ENCODE measurements at places on chromosomes 1 and 21.

GRCh38 chr1:225447650-225448089, 19.8 kb upstream of the LBR start:
- no peak for DNase-seq

DNA sequence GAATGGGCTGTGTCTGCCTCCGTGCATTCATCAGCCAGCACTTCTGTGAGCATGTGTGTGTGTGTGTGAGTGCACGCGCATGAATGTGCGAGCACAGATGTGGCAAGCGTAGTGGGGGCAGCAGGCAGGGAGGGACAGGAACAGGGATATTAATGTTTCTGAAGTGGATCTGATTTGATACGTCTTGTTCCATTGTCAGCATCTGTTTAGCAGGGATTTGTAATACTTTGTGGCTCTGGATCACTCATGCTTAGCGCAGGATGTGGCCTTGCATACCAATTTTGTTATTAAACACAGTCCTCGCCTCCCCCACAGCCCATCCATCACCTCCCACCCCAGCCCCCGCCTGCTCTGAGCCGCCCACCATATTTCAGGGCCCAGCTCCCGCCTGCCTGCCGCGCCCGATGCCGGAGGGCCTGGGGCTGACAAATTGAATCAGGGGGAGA, 52.4 kb downstream of the TMEM53 start:
- DNase-seq, result no peak

DNA sequence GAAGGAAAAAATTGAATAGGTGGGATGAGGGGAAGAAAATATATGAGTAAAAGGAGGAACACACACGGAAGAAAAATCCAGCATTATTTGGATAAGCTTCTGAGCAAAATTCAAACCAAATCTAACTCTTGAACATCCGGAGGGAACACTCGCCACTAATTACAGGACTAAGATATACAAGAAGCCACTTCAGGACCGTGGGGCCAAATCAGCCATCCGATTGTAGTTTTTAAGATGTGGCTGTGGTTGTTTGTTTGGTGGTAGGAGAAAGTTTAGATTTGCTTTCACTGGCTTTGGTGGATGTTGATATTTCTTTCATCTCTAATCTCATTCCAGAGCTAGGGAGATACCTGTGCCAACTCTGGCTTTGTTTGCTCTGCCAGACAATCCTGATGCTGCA, 43.7 kb upstream of the ADAMTS1 start:
- no peak for DNase-seq

DNA sequence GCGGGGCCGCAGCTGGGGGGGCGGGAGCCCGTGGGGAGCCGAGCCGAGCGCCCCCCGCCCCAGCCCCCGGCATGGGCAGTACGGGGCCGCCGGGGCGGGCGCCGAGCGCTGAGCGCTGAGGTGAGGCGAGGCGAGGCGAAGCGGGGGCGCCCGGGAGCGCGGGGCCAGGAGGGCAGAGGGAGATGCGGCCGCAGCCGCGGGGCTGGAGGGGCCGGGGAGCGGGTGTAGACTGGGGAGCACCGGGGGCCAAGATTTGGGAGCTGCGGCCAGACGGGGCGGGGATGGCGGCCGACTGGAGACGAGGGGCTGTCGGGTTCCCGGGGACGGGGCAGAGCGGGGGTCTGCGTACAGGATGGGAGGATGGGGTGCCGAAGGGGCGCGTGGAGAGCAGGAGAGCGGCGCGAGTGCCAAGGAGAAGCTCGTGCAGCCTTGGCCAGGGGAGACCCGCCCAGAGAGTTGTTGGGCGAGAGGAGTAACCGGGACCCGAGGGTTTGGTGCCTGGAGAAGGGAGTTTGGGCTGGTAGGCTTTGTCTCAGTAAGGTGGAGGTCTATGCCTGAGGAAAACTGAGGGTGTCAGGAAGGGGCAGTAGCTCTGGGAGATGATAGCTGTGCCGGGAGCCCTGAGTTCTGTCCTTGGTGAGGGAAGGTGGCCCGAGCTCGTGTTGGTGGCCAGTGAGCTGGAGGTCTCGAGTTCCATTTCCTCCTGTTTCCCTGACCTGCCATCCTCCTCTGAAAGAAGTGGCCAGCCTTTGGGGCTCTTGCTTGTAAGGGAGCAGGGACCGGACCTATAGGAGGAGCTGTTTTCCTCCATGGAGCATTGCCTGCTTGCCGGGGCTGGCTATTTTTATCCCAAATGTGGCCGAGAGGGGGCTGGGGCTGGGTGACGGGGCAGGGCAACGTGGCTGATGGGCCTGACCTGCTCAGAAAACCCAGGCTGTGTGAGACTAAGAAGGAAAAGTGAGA, 539 bp downstream of the ATP8B2 start:
- peak; percentile 44 for DNase-seq

DNA sequence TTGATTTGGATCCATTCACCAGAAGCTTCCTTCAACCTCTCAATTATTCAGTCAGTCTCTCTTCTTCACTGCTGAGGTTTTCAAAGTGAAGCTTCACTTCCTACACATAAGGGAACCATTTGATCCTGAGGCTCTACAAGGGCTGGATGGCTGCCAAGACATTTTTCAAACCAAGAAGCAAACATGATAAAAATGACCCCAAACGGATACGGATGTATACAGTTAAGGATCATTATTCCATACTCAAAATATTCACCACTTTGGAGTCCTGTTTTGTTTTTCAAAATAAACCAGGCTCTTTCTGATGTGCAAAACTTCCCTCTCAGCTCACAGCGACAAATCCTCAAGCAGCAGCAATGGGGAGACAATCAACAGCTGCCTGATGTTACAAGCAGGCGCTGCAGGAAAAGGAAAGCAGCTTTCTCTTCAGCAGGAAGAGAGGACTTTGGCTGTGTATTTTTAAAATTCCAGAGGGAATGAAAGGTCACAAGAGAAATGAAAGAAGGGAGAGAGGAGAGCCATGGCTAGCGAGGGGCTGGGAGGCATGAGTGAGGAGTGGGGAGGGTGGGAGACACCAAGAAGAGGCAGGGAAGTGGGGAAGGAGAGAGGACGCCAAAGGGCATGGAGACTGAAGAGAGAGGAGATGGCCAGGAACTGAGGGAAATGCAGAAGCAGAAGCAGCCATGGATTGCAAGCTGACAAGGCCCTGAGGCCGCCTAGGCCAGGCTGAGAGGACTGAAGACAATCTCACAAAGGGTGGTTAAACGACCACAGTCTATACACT, 145.4 kb downstream of the SLC45A1 start:
- no peak for DNase-seq

DNA sequence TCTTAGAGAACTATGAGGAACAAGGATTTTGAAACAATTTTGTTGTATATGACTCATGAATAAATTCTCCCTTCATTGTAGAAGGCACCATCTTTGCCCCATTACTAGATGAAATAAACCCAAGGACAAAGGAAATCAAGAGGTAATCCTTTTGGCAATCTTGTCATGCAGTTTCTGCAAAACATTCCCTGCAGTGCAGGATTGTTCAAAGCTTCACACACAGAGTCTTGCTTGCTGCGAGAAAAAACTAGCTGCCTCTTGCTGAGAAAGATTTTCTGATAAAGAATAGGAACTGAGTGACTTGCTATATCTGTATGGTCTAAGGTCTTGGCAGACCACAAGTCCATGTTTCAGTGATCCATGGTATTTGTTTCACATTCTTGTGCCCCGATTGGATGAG, 657.4 kb upstream of the ADGRL4 start:
- DNase-seq, result no peak

DNA sequence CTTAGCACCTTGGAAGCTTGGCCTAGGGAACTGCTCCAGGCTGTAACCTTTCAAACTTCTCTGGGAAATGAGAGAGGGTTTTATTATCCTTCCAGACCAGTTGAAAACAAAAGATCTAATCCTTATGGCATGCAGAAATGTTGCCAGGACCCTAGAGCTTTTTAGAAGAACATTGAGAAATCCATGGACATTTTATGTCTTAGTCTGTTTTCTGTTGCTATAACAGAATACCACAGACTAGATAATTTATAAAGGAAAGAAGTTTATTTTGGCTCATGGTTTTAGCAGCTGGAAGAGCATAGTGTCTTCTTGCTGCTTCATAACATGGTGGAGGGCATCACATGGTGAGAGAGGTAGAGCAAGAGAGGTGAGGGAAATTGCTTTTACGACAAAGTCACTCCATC, 25.8 kb downstream of the OSBPL9 start:
- DNase-seq, result no peak

DNA sequence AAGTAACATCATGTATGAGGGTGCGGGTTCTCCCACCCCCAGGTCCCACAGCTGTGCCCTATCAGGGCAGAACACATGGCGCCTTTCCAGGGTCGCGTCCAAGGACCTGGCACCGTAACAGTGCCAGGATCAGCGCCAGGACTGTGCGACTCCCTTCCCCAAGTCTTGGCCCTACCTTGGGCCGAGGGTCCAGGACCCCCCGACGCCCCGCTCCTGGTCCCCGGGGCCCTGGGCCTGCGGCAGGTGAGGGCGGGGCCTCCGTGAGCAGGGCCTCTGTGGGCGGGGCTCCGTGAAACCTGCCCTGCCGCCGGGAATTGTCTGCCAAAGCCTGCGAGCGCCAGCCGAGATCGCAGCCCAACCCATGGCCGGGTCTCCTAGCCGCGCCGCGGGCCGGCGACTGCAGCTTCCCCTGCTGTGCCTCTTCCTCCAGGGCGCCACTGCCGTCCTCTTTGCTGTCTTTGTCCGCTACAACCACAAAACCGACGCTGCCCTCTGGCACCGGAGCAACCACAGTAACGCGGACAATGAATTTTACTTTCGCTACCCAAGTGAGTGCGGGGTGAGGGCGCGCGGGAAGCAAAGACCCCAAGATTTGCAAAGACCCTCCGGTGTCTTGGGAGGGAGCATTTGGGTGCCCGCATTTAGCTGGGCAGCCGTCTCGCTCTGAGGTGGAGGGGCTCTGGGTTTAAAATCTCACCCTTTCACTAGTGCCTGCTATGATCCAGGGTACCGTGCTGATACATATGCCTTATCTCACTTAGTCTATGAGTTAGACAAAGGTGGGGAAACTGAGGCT, at the start of gene RHBG:
RHBG (plus strand) TSS at position 323 of the 796 bp plus-strand sequence; CDS start at position 362, 39 bp downstream.
- no peak for DNase-seq

DNA sequence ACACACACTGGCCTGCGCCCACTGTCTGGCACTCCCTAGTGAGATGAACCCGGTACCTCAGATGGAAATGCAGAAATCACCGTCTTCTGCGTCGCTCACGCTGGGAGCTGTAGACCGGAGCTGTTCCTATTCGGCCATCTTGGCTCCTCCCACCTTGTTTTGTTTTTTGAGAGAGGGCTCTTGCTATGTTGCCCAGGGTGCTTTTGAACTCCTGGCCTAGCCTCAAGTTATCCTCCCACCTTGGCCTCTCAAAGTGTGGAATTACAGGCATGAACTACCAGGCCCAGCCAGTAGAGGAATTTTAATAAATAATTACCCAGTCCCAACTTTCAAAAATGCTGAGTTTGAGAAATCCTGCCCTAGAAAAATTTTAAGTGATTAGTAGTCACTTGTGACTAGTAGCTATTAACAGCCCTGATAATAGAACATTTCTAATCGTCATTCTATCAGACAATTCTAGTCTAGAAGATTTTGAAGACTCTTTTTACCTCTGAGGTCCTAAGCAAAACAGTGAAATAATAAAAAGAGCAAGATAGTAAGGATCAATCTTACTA, 30.9 kb upstream of the SLC35D1 start:
- DNase-seq, result no peak

- no peak for DNase-seq
These were observed 356.5 kb downstream of the MATN1 start for GRCh38 chr1:30366911-30367310.

DNA sequence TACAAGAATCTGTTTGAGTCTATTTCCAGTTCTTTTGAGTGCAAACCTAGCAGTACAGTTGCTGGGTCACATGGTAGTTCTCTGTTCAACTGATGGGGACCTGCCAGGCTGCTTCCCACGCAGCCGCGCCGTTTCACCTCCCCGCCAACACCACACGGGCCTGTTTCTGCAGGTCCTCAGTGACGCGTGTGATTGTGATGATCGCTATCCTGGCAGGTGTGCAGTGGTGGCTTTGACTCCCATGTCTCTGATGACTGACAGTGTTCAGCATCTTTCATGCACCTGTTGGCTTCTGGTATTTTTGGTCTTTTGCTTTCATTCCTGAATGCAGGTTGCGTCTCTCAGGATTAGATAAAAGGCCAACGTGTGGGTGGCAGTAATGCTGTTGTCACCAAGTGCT, 41.6 kb downstream of the FAAP20 start:
- no peak for DNase-seq

DNA sequence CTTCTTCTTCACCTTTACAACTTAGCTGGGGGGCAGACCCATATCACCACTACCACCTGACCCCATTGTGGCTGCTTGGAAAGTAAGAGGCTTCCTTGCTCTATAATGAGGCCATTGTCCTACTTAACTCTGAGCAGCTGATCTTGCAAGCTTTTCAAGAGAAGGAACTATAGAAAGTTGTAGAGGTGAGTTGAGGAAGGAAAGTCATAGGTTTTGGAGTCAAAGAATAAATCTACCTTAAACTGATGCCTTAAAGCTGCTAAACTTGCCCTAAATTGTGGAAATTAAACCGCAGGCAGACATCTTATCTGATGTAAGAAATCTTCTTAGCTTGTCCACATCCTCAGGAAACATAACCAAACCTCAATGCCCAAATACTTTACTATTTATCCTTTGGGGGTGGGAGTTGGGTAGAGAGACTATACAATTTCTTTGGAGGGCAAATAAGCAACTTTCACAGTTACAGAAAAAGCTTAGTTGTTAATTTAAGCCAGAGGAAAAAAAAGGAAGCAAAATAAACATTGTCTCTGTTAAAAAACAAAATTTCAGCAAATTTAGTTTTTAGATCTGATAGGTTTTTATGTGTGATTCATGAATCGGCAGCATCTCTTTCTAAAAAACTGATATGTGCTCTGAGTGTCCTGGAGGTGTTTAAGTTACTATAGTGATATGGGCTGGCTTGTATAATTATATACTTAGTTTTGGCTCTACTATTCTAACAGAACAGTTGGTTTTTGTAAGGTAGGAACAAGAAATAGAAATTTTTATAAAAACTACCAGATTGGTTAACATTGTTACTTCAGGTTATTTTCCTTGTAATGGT, 4.7 kb downstream of the IL23R start:
- DNase-seq, result no peak

- no peak for DNase-seq
These were observed 29.4 kb upstream of the B3GALNT2 start for GRCh38 chr1:235533476-235534168.

DNA sequence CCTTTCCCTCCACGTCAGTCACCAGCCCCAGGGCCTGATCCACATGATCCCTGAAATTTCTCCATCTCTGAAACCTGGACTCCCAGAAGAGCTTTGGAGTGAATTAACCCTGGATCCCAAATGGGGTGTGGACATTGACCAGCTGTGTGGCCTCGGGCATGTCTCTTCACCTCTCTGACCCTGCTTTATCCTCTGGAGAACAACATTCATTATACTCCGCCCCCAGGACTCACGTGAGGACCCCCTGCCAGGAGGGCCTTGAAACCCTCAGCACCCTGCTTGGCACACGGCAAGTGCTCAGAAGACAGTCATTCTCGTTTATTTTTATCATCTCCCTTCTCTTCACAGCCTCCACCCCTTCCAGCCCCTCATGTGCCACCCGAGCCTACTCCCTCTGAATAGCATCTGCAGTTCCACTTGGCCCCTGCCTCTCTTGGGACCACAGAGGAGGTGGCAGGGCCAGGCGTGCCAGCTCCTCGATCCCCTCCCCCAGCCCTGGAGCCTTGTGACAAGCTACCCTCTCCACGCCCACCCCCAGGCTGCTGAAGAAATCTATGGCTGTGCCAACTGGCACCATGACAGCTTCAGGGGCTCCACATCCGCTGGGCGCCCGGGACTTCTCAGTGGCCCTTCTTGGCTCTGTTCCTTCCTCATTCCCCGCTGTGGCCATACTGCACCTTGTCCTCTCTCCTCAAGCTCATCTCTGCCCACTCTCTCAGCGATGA, 18.0 kb downstream of the ADGRB2 start:
- no peak for DNase-seq

- no peak for DNase-seq
These were observed 66.2 kb upstream of the NHLH2 start for GRCh38 chr1:115907092-115907491.

GRCh38 chr1:225362805-225363204, 65.0 kb downstream of the LBR start:
- DNase-seq, result no peak
